Activated T-cell treated with anti-CD3 and anti-CD28 coated beads, Interleukin-2, amount 50 U/mL, for 72 hours (primary cell): ENCODE measurements at places on chromosomes 3 and 15.
A peak's percentile ranks its signal among the peaks of the same experiment; 100 is the strongest.

DNA sequence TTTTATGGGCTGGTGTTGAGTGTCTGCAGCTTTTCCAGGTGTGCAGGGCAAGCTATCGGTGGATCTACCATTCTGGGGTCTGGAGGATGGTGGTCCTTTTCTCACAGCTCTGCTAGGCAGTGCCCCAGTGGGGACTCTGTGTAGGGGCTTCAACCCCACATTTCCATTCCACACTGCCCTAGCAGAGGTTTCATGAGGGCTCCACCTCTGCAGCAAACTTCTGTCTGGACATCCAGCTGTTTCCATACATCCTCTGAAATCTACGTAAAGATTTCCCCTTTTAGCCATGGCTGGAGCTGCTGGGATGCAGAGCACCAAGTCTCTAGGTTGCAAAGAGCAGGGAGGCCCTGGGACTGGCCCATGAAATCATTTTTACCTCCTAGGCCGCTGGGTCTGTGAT, 11.6 kb downstream of the RFX7 start:
- DNase-seq: no peak

DNA sequence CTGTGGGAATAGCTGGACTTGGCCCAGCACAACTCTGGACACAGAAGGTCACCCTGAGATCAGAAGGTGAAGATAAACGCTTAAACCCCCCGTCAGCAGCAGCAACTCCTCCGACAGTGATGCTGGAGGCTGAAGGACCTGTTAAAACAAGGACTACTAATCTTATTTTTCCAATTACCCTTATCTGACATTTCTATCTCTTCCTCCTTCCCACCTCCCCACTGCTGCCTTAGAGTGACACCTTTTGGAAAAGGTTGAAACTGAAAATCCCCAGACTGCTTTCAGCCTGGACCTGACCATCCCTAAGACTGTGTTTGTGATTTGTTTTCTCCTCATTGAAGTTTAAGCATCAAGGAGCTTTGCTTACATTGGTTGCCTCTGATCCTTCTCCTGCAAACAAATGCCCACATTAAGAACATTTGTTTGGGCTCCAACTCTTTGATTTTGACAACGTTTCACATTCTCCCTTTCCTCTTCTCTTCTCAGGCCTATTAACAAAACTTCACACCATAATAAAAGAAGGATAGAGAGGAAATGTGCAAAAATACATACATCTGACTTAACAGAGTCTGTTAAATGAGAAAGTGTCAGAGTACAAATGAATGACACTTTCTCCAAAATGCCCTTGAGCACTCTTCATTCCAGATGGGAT, 410.6 kb upstream of the WNT5A start:
- DNase-seq: no peak

DNA sequence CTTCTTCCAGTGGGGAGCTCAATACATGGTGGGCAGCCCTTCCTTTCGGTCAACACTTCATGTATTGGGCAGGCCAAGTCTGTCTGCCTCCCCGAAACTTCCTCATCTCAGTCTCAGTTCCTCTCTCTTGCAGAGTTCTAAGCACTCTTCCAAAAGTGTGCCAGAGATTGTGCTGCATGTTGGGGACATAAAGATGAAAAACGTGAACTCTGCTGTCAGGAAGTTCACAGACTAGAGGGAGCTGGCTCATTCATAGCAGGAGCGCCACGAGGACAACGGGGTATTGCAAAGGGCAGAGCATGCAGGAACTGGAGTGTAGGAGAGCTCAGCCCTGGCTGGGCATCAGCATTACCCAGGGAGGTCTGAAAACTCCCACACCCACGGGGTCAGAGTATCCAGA, 15.3 kb upstream of the EPHB3 start:
- DNase-seq: no peak

- no peak for DNase-seq
These were observed 57.1 kb downstream of the CLDN1 start for GRCh38 chr3:190265126-190265525.

GRCh38 chr3:3316521-3316920, 137.0 kb upstream of the CRBN start:
- DNase-seq: no peak

GRCh38 chr3:143283432-143284128, 164.0 kb downstream of the CHST2 start:
- DNase-seq: peak; percentile 49

GRCh38 chr3:30020380-30020779, 586.0 kb upstream of the TGFBR2 start:
- no peak for DNase-seq
